ENCODE measurements at places on chromosomes 16 and 17.
A peak's percentile ranks its signal among the peaks of the same experiment; 100 is the strongest.

GRCh38 chr17:5065227-5065744, 13.0 kb upstream of the ZFP3 start:
- peaks cover 2% of the 10 kb centered on the region for H3K4me1 ChIP-seq
- no peak overlapping the region for H3K4me3 ChIP-seq
- H3K27ac ChIP-seq = no peak overlapping the region
- no peaks in the 10 kb centered on the region for H3K36me3 ChIP-seq
- no peak for DNase-seq

- H3K4me3 ChIP-seq = no peak overlapping the region
- no peaks in the 10 kb centered on the region for H3K4me1 ChIP-seq
- no peak for DNase-seq
- H3K27ac ChIP-seq = no peak overlapping the region
- H3K27me3 ChIP-seq = no peaks in the 10 kb centered on the region
These were observed 8.0 kb upstream of the CPPED1 start for GRCh38 chr16:12811441-12812383.

GRCh38 chr16:85326113-85326793, 214.0 kb upstream of the CIBAR2 start:
- H3K4me3 ChIP-seq = no peak overlapping the region
- H3K27me3 ChIP-seq = no peaks in the 10 kb centered on the region
- no peak for DNase-seq

GRCh38 chr17:43577664-43578403, 31.7 kb upstream of the ETV4 start:
- H3K27ac ChIP-seq = no peak overlapping the region
- H3K36me3 ChIP-seq = no peaks in the 10 kb centered on the region

GRCh38 chr17:60398227-60398959, 6.5 kb upstream of the USP32 start:
- no peak overlapping the region for H3K4me3 ChIP-seq
- H3K4me1 ChIP-seq = peaks cover 9% of the 10 kb centered on the region
- no peak overlapping the region for H3K27ac ChIP-seq
- no peak for DNase-seq
- H3K36me3 ChIP-seq = no peaks in the 10 kb centered on the region

DNA sequence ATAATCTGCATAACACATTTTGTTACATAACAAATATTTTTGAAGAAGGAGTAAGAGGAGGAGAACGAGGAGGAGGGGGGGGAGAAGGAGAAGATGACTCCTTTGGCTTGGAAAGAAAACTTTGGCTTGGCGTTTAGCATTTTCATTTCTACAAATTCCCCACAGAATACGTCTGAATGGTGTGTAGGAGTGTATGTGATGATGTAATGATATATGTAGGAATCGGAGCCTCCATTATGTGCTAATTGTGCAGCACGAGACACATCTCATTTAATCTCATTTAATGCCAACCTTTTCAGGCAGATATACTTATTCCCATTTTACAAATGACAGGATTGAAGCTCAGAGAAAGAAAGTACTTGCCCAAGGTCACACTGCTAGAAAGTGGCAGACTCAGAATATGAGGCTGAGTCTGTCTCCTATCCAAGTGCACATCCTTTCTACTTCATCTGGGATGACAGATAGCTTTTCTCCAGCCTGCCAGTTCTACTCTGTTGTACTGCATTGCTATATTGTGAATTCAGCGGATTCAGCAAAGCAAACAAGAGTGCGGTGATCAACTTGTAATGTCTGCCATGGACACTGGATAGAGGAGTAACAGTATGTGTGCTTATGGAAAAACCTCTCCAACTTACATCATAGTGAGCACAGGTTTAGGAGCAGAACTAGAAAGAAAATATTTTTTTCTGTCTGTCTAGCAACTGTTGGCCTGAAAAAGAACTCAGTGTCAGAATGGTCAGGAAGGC, 10.4 kb upstream of the SLC47A2 start:
- H3K27me3 ChIP-seq = no peaks in the 10 kb centered on the region
- DNase-seq = no peak
- H3K36me3 ChIP-seq = no peaks in the 10 kb centered on the region
- peaks cover 12% of the 10 kb centered on the region for H3K4me1 ChIP-seq

DNA sequence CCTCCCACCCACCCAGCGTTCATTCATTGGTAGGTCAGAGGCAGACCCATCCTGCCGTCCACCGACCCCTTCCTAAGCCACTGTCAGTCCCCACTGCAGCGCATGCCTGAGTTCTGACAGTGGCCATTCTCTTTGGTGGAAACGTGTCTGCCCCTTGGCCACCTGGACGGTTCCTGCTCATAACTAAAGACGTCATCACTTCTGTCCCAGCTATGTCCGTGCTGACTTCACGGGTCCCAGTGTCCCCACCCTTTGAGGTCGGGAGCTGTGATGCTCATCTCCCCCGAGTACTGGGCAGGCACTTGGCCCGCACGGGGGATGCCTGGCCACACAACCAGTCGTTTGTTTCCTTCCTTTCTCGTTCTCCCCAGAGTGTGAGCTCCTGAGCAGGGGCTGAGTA, 267.1 kb downstream of the C16orf95 start:
- H3K27me3 ChIP-seq = no peaks in the 10 kb centered on the region
- no peak overlapping the region for H3K4me3 ChIP-seq
- DNase-seq = no peak
- H3K27ac ChIP-seq = no peak overlapping the region

- H3K4me1 ChIP-seq = no peaks in the 10 kb centered on the region
- DNase-seq = no peak
- no peaks in the 10 kb centered on the region for H3K36me3 ChIP-seq
- H3K27ac ChIP-seq = no peak overlapping the region
These were observed 12.4 kb upstream of the HEATR6 start for GRCh38 chr17:60091109-60091508.

DNA sequence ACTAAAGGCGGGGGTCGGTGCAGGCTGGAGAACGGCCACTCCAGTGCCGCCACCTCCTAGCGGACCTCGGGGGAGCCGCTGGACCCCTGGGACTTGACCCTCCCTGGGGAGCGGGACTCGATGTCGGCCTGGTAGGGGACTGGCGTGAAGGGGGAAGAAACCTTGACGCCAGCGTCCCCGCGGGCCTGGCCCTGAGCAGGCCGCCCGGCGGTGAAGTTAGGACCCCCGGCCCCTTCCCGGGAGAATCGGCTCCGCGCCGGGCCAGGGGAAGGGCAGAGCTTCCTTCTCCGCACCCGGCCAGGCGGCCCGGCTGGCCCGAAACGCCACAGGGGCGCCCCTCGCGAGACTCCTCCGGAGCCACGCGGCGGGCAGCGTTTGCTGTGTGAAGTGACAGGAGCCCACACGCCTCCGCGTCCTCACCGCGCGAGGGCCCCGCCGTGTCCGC, 389 bp downstream of the DUS1L start:
- no peaks in the 10 kb centered on the region for H3K27me3 ChIP-seq
- H3K4me1 ChIP-seq = peaks cover 8% of the 10 kb centered on the region
- H3K27ac ChIP-seq = peak overlapping the region; percentile 86
- no peaks in the 10 kb centered on the region for H3K36me3 ChIP-seq
- DNase-seq = no peak

DNA sequence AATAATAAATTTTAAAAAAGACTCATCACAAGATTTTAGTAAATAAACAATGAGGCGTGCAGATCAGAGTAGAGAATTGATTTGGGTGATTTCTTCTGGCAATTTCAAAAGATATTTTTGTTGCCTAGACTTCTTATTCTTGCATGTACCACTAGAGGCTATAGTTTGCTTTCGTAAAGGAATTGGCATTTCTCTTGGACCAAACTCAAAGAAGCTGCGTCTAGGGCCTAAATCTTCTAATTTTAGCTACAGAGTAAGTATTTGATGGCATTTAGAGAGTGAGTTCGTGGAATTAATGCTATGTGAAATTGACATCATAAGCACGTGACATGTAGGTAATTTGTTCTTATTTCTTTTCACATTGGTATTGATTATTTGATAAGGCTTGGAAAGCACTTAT, 24.4 kb upstream of the ABCC11 start:
- no peak for DNase-seq
- no peaks in the 10 kb centered on the region for H3K4me1 ChIP-seq
- no peak overlapping the region for H3K27ac ChIP-seq
- H3K36me3 ChIP-seq = no peaks in the 10 kb centered on the region

All from naive thymus-derived CD4-positive, alpha-beta T cell (primary cell).